ENCODE measurements at places on chromosomes 5 and 9.
A peak's percentile ranks its signal among the peaks of the same experiment; 100 is the strongest.

- no peak overlapping the region for H3K4me3 ChIP-seq
- no peak overlapping the region for H3K27ac ChIP-seq
- no peaks in the 10 kb centered on the region for H3K4me1 ChIP-seq
- H3K36me3 ChIP-seq = no peaks in the 10 kb centered on the region
- no peaks in the 10 kb centered on the region for H3K27me3 ChIP-seq
Measured at GRCh38 chr5:35785601-35786085, 71.0 kb upstream of the IL7R start.

- no peaks in the 10 kb centered on the region for H3K27me3 ChIP-seq
- no peak overlapping the region for H3K27ac ChIP-seq
- no peak overlapping the region for H3K4me3 ChIP-seq
Measured at GRCh38 chr5:177557041-177557647, 2.8 kb upstream of the FAM193B start.

GRCh38 chr5:157464519-157465171 lies 4.6 kb downstream of the NIPAL4 start:
- peaks cover 2% of the 10 kb centered on the region for H3K36me3 ChIP-seq
- no peaks in the 10 kb centered on the region for H3K27me3 ChIP-seq
- H3K4me3 ChIP-seq = no peak overlapping the region
- peak overlapping the region; percentile 72 for H3K27ac ChIP-seq
- peak; percentile 54 for DNase-seq

DNA sequence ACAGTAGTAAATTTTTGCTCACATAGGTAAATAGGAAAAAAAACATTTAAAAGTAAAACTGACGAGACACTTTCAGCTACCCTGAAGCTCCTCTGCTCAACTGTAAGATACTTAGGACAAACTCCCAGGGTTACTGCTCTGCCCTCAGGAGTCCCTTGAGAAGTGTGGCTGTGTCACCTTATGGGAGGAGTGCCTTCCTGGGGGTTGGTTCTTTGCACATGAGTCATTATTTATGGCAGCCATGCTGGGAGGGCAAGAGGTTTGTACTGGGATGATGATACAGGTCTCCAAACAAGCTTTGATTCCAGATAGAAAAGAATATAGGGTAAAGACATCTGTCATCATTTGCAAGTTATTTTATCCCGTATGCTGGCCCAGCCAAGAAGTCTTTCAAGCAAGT lies 45.9 kb downstream of the TTC1 start:
- no peaks in the 10 kb centered on the region for H3K27me3 ChIP-seq
- no peak overlapping the region for H3K27ac ChIP-seq
- DNase-seq = no peak
- no peak overlapping the region for H3K4me3 ChIP-seq

DNA sequence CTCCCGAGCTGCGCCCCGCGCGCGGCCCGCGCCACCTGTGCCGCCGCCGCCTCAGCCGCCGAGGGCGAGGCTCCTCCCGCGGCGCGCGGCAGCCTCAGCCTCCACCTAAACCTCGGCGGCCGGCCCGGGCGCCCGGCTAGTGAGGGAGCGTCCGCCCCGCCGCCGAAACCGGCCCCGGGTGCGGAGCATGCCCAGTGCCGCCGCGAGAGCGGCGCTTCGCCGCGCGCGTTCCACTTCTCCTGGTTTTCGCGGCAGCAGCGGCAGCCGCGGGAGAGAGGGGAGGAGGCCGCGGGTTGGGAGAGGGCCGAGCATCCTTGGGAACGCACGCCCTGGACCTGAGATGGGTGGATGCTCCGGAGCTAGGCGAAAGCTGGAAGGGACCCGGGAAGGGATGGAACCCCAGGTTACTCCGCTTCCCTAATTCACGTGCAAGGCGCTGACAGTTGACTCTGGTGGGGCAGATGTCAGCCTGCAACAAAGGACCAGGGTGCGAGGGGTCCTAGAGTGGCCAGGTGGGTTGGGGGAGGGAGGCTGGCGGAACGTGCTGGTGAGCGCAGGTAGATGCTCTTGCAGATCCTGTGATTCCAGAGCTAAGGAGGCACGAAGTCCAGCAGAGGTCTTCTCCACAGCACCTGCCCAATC lies at the start of gene CTNND2:
TSS of gene CTNND2 (minus strand) at position 182 of the 642 bp plus-strand sequence. CDS start 593 bp downstream, outside the sequence.
- H3K27ac ChIP-seq = no peak within 1 kb of the TSS
- H3K4me3 ChIP-seq = peak within 1 kb of the TSS; percentile 90
- H3K4me1 ChIP-seq = peaks cover 7% of the 10 kb centered on the region
- DNase-seq = peak; percentile 83
- H3K27me3 ChIP-seq = peaks cover 12% of the 10 kb centered on the region
- no peaks in the 10 kb centered on the region for H3K36me3 ChIP-seq

- no peaks in the 10 kb centered on the region for H3K36me3 ChIP-seq
- H3K27me3 ChIP-seq = no peaks in the 10 kb centered on the region
- H3K4me3 ChIP-seq = no peak overlapping the region
- no peak overlapping the region for H3K27ac ChIP-seq
Measured at GRCh38 chr5:76493190-76493837, 90.2 kb downstream of the IQGAP2 start.

GRCh38 chr5:76479973-76480667 lies 77.0 kb downstream of the IQGAP2 start:
- no peaks in the 10 kb centered on the region for H3K36me3 ChIP-seq
- H3K27me3 ChIP-seq = no peaks in the 10 kb centered on the region
- no peak overlapping the region for H3K27ac ChIP-seq
- H3K4me1 ChIP-seq = peaks cover 10% of the 10 kb centered on the region
- DNase-seq = no peak

- H3K27me3 ChIP-seq = no peaks in the 10 kb centered on the region
- DNase-seq = no peak
- no peaks in the 10 kb centered on the region for H3K4me1 ChIP-seq
- H3K4me3 ChIP-seq = no peak overlapping the region
Measured at GRCh38 chr9:135619599-135619886, 19.8 kb downstream of the GLT6D1 start.

- H3K36me3 ChIP-seq = no peaks in the 10 kb centered on the region
- H3K4me3 ChIP-seq = no peak overlapping the region
- no peak overlapping the region for H3K27ac ChIP-seq
- H3K27me3 ChIP-seq = no peaks in the 10 kb centered on the region
- no peak for DNase-seq
- H3K4me1 ChIP-seq = peaks cover 6% of the 10 kb centered on the region
Measured at GRCh38 chr9:112747094-112747493, 3.5 kb upstream of the SNX30 start.

DNA sequence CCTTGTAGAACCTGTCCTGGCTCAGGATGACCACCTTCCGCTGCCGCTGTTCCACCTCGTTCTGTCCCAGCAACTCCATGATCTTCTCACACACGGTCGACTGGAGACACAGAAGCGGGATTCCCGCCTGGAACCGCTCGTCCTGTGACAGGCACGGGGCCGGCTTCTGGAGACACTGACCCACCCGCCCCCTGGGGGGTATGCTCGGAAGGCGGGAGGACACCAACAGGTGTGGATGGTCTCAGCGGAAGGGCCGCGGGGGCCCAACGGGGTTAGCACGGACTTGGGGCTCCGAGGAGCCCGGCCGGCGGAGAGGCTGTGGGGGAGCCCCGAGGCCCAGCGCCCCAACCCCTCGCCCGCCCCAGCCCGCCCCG lies 530 bp downstream of the UCK1 start:
- no peaks in the 10 kb centered on the region for H3K27me3 ChIP-seq
- H3K27ac ChIP-seq = peak overlapping the region; percentile 34
- DNase-seq = peak; percentile 59
- peaks cover 9% of the 10 kb centered on the region for H3K4me1 ChIP-seq
- peaks cover 38% of the 10 kb centered on the region for H3K36me3 ChIP-seq
- peak overlapping the region; percentile 97 for H3K4me3 ChIP-seq

GRCh38 chr9:83012168-83012921 lies 50.6 kb downstream of the RASEF start:
- no peak overlapping the region for H3K27ac ChIP-seq
- no peaks in the 10 kb centered on the region for H3K27me3 ChIP-seq
- no peaks in the 10 kb centered on the region for H3K36me3 ChIP-seq

GRCh38 chr9:127635201-127635735 lies 23.2 kb downstream of the STXBP1 start:
- DNase-seq = no peak
- peaks cover 3% of the 10 kb centered on the region for H3K4me1 ChIP-seq
- no peaks in the 10 kb centered on the region for H3K27me3 ChIP-seq
- H3K27ac ChIP-seq = no peak overlapping the region
- no peak overlapping the region for H3K4me3 ChIP-seq

DNA sequence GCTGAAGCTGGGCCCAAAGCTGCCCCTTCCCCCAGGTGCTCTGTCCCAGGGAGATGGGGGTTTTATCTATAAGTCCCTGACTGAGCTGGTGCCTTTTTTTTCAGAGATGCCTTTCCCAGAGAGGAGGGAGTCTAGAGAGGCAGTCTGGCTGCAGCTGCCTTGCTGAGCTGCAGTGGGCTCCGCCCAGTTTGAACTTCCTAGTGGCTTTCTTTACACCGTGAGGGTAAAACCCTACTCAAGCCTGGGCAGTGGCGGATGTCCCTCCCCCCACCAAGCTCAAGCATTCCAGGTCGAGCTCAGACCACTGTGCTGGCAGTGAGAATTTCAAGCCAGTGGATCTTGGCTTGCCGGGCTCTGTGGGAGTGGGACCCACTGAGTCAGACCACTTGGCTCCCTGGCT lies 41.3 kb downstream of the CAVIN4 start:
- no peak for DNase-seq
- H3K27me3 ChIP-seq = no peaks in the 10 kb centered on the region
- H3K4me3 ChIP-seq = no peak overlapping the region
- no peaks in the 10 kb centered on the region for H3K4me1 ChIP-seq

- H3K27me3 ChIP-seq = no peaks in the 10 kb centered on the region
- peak; percentile 18 for DNase-seq
- no peak overlapping the region for H3K27ac ChIP-seq
- peaks cover 6% of the 10 kb centered on the region for H3K36me3 ChIP-seq
- no peak overlapping the region for H3K4me3 ChIP-seq
- no peaks in the 10 kb centered on the region for H3K4me1 ChIP-seq
Measured at GRCh38 chr5:81994679-81995078, 22.9 kb downstream of the ATG10 start.
